ENCODE measurements at places on chromosomes 3 and 15.

DNA sequence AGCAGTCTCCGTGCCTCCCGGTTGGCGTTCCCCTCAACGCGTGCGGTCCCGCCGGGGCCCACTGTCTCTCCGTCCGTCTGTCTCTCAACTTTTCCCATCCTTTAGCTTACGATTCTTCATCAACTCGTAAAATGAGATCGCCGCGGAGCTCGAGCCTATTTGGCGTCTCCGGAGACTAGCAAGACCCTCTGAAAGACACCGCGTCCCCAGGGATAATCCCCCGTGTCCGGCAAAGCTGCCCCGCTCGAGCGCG is 3.4 kb downstream of the GATA2 start:
- DNase-seq, result no peak

DNA sequence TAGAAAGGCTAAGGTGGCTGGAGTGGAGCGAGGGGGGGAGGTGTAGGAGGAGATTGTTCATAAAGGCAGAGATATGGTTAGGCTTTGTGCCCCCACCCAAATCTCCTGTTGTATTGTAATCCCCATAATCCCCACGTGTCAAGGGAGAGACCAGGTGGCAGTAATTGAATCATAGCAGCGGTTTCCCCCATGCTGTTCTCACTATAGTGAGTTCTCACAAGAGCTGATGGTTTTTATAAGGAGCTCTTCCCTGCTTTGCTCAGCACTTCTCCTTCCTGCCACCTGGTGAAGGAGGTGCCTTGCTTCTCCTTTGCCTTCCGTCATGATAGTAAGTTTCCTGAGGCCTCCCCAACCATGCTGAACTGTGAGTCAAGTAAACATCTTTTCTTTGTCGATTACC is 64.7 kb upstream of the CFAP161 start:
- no peak for DNase-seq

DNA sequence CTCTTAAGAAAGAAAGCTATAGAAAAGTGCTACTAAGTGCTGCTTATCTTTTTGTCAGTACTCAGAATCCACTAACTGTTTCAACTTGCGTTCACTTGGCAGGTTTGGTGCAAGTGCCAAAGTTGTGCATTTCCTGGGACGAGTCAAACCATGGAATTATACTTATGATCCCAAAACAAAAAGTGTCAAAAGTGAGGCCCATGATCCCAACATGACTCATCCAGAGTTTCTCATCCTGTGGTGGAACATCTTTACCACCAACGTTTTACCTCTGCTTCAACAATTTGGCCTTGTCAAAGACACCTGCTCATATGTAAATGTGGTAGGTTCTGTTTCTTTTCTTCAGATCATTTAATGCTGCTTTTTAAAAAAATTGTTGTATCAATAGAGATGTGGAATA is 32.6 kb downstream of the GYG1 start:
- DNase-seq, result no peak

- DNase-seq, result no peak
Observed at GRCh38 chr3:130539005-130539404, 22.0 kb downstream of the COL6A6 start.

- DNase-seq, result peak; percentile 71
Observed at GRCh38 chr3:64224826-64225610, at the start of gene PRICKLE2. Gene PRICKLE2, minus strand, starts transcription at chr3:64225466. Its CDS starts 26,539 bp downstream, at chr3:64198927.

- no peak for DNase-seq
Observed at GRCh38 chr3:164306042-164306441, 772.3 kb downstream of the SI start.

DNA sequence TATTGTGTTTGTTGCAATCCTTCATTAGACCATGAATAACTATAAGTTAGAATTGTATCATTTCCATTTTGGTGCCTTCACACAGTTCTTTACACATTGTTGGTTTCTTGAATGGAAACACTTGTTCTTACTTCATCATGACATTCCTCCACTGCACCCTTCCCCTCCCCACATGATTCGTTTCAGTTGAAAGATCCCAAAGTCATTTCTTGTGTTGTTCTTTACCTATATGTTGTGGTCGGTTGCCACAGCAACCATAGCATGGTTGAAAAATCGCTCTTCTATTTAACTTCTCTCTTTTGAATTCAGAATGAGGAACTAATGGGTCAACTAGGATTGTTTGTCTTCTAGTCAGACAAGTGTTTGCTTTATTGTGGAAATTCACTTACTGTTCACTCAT is 103.3 kb downstream of the IL1RAP start:
- DNase-seq, result no peak

DNA sequence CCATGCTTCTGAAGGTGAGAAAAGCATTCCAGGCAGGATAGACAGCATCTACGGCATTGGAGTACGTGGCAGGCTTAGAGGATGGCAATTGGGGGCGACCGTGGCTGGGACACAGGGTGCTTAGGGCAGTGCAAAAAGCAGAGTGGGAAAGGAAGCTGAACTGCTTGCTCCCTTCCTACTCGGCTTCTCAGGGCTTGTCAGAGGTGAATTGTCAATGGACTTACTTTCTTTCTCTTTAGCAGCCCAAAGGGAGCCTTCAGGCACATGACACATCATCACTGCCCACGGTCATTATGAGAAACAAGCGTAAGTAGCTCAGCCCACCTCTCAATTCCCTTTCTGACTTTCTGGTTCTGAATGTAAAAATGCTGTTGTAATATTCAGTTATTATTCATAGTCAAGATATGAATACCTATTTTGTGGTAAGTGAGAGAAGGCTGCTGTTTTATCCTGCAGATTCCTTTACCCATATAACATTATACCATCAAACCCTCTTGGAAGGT is 84.3 kb downstream of the KLHL25 start:
- DNase-seq, result no peak

DNA sequence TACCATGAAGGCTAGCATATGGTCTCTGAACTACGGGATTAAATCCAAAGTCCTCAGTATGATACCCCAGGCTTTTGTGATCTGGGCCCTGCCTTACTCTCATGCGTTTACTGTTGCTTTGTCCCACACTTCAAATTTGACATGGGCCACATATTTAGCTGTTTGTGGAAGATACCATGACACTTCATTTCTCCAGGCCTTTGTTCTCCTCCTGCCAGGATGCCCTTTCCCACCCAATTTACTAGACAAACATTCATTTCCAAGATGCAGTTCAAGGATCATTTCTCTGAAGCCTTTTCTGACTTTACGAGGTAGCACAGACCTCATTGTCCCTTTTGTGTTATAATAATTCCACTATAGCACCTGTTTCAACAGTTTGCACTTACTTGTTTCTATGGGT is 2.2 kb upstream of the OXSM start:
- DNase-seq, result no peak

GRCh38 chr3:52649461-52650210 is 36.1 kb downstream of the PBRM1 start:
- DNase-seq, result peak; percentile 41

GRCh38 chr3:127464642-127465041 is 125.9 kb downstream of the TPRA1 start:
- DNase-seq, result no peak

GRCh38 chr3:123758081-123758564 is 126.0 kb downstream of the MYLK start:
- no peak for DNase-seq

- DNase-seq, result peak; percentile 14
Observed at GRCh38 chr3:34364335-34364734, 565.9 kb downstream of the PDCD6IP start.

DNA sequence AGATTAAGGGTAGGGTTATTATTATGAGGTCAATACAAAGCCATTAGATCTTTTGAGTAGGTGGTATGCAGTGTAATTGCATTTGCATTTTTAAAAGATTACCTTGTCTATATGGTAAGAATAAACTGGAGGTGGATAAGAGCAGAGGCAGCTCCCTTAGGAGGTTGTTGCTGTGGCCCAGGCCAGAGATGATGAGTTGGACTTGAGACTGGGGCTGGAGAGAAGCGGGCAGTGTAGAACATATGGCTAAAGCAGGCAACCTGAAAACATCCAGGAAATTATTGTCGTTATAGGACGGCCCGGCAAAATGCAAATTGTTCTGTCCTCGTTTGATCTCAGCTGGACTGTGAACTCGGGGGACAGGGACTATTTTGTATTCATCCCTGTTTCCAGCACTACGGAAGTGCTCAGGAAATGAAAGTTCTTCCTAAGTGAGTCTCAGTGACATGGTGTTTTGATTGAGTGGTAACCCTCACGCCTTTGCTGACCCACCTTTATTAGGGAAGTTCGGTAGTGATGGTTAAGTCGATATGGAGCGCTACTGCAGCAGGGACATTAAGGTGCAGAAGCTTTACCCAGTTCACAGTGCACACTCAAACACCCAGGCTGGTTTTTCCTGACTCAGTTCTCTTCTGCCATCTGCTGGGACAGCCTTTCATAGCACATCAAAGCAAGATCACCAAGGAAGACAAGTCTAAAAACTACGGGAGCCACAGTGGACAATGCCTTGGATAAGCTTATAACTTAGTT is 27.2 kb upstream of the VPS33B start:
- DNase-seq, result no peak

DNA sequence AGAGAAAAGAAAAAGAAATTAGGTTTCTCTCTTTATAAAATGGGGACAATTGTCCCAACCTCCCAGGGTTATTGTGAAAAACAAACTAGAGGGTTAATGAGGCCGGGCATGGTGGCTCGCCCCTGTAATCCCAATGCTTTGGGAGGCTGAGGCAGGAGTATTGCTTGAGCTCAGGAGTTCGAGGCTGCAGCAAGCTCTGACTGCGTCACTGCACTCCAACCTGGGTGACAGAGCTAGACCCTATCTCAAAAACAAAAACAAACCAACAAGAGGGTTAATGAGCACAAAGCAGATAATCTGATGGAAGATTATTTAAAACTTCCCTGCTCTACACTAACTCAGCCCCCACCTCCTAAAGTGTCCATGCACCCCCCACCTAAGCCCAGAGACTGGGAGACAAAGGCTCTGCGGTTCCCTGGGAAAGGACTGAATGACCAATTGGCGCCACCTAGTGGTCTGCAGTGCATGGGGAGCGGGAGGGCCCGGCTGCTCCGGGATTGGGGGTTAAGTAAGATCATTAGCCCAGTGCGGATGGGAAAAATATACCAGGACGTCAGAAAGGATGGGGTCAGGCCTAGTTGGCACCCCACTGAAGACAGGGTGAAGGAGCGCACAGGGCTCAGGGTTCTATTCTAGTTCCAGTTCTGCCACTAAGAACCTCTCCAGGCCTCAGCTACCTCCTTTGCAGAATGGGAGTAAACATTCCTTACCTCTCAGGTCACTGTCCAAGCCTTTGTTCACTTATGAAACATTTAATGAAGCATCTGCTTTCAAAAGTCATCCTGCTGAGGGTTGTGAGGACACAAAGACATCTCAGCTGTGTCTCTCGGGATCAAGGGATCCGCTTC is 15.6 kb downstream of the PIF1 start:
- no peak for DNase-seq

GRCh38 chr15:62218841-62219240 is 53.8 kb upstream of the C2CD4B start:
- DNase-seq, result no peak

DNA sequence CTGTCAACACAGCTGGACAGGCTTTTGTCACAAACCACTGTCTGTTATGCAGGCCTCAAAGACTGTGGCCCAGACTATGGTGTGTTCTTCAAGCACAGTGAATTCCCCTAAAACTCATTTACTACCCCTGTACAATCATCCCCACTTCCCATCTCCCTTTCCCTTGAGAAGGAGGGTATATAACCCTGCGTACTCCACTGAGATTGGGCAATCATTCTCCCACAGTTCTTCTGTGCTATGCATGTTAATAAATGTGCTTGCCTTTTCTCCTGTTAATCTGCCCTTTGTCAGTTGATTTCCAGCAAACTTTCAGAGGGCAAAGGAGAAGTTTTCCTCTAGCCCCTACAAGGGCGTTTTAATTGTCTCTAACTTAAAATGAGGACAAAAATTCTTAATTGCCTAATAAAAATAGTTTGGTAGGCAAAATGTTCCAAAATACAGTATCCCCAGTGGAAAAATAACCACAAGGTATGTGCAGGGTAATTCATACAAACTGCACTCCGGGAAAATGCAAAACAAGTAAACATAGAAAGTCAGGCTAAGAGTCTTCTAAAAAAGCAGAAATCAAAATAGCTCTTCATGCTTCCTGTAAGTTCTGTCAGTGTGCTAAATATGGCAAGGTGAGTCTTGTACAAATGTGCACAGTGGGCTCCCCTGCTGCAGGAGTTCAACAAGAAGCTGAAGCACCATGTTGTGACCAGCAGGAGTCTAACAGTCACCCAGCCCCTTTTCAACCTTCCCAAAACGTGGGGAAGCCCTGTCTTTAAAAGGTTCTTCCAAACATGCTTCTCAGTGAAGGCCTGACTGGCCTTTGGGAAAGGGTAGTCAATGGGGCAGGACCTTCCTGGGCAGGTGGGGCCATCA is 10.2 kb downstream of the ATP10A start:
- DNase-seq, result no peak

DNA sequence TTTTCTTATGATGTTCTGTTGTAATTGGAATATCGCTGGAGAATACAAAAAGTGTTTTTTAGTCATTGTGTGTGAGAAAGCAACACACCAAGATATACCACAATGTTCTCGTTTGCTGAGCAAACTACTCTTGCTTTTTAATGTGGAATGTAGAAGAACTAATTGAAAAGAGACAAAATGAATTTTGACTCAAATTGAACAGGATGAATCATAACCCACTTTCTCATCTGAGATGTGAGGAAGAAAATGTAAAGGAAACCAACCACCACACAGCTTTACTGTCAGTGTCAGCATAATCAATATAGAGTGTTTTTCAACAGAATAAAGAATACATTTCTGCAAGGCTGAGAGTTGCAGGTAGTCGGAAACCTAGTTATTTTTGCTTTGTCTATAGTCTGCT is 448.8 kb upstream of the TPRG1 start:
- DNase-seq, result no peak

GRCh38 chr3:126035362-126036050 is 48.4 kb downstream of the SLC41A3 start:
- no peak for DNase-seq

DNA sequence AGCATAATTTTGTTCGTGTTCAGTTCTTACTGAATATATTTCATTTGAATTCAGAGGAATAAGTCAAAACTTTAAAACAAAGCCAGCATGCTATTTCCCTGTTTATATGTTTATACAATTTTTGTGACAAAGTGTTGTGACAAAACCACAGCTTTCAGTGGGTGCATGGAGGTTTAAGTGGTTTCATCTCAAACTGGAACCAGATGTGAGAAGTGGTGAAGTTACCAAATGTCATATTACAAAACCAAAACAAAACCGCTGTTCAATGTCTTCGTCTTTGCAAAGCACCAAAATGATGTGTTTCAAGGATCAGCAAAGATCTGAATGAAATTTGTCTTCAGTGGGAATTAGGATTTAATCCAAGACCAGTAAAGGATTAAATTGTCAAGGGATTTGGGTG is 59.3 kb upstream of the OSTN start:
- DNase-seq, result no peak

Data from non-pigmented ciliary epithelial cell (primary cell).